ENCODE measurements at places on chromosomes 12 and 14.
A peak's percentile ranks its signal among the peaks of the same experiment; 100 is the strongest.

DNA sequence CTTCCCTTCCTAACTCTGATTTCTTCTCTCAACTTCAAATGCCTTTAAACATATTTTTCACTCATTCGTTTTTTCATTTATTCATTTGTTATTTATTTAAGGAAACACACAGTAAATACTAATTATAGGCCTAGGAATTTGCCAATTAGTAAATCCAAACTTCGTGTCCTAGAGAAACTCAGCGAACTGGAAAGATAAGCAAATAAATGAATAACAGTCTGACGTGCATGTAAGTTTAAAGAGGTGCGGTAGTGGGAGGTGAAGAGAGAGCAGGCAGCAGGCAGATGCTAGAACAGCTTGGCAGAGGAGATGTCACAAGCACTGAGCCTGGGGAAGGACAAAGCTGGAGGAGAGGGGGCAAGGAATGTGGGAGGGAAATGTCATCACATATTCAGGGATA is 228.2 kb downstream of the DPY19L2 start:
- no peak for DNase-seq

DNA sequence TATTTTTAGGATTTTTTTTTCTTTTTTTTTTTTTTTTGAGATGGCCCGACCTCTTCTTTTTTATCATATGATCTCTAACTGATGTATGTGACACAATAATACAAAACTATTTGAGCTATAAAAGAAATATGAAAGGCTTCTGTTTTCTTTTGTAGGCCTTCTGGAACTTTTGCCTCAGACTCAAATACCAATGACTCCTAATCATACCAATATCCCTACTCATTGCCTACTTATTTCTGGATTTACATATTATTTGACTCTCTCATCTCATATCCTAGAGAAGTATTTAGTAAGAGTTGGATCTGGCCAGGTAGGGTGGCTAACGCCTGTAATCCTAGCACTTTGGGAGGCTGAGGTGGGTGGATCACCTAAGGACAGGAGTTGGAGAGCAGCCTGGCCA is 12.7 kb upstream of the WDR89 start:
- peak; percentile 51 for DNase-seq

DNA sequence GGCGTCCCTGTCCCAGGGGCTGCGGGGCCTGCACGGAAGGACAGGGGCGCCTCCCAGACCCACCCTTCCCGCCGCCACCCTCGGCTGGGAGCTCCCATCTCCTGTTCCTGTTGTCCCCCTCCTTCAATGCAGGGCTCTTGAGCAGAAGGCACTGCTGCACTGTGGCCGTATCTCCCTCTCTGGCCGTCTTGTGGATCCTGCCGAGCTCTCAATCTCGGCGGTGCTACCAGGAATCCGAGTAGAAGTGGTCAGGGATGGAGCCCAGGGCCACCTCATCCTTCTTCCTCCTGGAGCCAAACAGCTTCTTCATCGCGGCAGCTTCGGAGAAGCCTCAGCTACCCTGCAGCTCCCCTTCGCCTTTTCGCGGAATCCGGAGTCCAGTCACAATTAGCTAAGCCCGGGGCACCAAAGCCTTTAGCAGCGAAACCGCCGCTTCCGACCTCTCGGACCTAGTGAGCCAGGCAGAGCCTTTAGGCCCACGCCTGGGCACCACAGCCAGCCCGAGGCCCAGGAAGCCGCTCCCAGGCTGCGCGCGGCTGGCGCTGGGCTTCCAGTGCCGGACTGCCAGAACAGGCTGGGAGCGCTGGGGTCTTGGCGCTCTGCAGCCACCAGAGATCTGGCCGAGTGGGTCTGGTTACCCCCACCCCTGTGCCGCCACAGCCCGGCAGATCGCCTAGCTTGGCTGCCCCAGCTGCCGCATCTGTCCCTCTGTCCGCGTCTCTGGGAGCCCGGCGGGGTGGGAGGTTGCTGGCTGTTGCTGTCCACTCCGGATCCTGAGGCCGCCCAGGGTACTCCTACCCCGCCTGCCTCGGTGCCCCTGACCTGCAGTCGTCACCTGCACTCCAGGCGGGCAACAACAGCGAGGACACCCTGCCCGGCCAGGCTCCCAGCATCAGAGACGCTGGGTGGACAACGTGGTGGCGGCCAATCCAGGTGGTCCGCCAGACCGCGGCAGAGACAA is 69.1 kb downstream of the ASCL4 start:
- DNase-seq: no peak

- DNase-seq: no peak
These were observed 26.2 kb downstream of the SNRPF start for GRCh38 chr12:95884998-95885397.

- no peak for DNase-seq
These were observed 180.6 kb downstream of the SLC15A4 start for GRCh38 chr12:128643155-128643554.

GRCh38 chr14:67524634-67524963 is 8.5 kb upstream of the PLEKHH1 start:
- DNase-seq: peak; percentile 24

- no peak for DNase-seq
These were observed 12.4 kb downstream of the CABP1 start for GRCh38 chr12:120652656-120653435.

DNA sequence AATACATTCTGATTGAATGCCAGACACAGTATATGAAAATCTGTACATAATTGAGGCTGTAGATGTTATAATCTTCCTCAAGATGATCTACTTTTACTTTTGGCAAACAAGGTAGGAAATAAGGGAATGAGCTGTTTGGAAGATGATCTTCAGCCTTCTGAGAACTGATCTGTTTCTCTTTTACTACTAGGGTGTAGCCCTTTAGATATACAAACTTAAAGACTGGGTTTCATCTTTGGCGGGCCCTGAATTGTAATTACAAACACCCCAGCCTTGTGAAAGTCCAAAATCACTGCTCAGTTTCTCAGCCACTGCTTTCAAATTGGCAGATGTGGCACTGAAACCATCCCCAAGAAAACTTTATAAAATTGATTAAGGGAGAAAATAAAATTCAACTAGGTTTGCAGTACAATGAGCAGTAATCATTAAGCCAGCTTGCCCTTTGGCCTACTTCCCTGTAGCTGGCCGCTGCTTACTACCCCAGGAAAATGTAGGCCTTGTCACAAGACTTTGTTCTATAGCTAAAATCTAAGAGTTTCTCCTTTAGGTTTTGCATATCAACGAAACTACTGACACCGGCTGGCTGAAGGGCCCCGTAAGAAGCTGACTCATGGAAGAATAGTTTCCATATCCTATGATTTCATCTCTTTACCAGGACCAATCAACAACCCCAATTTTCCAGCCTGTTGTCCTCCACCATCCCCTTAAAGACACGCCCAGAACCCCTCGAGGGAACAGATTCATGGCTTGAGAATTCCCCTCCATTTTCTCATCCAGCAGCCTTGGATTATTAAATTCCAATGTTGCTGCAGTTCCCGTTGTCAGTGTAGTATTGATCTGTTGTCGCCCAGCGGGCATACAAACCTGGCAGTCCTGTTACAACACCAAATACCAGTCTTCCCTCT is 210.8 kb downstream of the PCNX1 start:
- DNase-seq: peak; percentile 94

GRCh38 chr14:69152902-69153151 is at the start of gene DCAF5:
DCAF5 (minus strand) TSS chr14:69153119; CDS start chr14:69152978, 141 bp downstream.
- DNase-seq: no peak

DNA sequence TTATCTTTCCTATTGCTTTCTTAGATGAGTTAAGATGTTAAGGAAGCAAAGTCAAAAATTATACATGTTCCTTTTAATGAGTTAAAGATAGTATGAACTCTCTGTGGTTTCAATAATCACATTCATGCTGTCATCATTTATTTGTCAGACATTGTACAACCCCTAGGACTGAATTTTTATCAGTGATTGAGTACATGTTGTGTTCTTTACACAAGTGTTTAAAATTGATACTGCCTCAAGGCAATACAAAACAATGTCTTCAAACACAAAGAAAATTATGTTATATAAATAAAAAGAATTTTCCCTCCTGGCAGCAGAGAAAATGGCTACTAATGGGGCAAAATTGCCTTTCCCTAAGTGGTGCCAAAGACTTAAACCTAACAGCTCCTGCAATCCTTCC is 34.6 kb upstream of the KCNJ8 start:
- DNase-seq: no peak

GRCh38 chr14:85613496-85613895 is 83.6 kb downstream of the FLRT2 start:
- no peak for DNase-seq

GRCh38 chr14:29716150-29716549 is 211.5 kb downstream of the PRKD1 start:
- DNase-seq: peak; percentile 28

DNA sequence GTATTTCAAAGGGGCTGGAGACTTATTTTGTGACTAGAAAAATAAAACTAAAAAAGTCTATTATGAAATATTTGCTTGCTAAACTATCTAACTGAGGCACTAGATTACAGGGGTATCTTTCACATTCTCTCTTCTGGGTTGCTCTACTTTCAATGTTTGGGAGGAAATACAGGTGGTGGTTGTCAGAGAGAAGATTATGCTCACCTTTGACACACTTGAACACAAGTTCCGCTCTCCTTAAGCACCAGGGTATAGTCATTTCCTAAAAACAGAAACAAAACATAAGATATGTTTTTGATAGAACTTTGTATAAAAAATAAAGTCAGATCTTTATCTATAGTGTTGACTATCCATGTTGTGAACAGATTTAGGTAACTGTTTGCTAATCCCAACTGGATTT is 45.4 kb upstream of the FGF6 start:
- no peak for DNase-seq

- no peak for DNase-seq
These were observed 201.4 kb upstream of the EEA1 start for GRCh38 chr12:93130366-93131054.

- DNase-seq: no peak
These were observed 7.8 kb downstream of the ACOT4 start for GRCh38 chr14:73599499-73599898.

DNA sequence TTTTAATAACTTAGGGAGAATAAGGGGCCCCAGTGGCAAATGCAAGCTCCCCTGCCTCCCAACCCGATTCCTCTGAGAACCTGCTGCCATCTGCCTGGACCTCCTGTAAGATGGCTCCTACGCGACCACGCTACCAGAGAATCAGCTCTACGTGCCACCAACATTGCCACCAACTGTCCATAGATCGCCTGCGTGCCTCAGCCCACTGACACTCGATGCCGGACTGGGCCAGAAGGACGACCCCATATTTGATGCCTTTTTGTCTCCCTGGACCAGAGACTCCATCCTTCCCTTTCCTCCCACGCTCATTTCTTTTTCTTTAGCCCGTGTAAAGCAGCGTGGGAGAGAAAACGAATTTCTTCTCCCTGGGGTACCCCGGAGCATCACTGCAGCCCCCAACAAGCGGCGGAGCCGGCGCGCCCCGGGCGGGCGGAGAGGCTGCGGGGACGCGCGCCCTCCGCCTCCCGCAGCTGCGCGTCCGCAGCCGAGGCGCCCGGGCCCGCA is 565 bp upstream of the KLHL42 start:
- DNase-seq: peak; percentile 27

DNA sequence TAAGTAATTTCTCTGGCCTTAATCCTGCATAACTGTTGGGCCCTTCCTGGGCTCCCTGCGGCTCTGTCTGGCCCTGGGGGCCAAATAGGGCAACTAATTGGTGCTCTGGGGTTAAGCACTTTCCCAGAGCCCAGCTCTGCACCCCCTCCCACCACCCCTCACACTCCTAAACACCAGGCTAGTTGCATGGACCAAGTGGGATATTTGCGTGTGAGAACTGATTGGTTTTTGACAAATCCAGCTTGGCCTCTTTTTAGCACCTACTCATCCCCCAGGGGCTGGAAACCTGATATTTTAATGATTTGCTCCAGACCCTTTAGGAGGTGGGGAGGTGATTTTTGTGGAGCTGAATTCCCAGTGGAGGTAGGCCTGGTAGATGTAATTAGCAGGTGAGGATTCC is 91.9 kb downstream of the DICER1 start:
- DNase-seq: no peak

DNA sequence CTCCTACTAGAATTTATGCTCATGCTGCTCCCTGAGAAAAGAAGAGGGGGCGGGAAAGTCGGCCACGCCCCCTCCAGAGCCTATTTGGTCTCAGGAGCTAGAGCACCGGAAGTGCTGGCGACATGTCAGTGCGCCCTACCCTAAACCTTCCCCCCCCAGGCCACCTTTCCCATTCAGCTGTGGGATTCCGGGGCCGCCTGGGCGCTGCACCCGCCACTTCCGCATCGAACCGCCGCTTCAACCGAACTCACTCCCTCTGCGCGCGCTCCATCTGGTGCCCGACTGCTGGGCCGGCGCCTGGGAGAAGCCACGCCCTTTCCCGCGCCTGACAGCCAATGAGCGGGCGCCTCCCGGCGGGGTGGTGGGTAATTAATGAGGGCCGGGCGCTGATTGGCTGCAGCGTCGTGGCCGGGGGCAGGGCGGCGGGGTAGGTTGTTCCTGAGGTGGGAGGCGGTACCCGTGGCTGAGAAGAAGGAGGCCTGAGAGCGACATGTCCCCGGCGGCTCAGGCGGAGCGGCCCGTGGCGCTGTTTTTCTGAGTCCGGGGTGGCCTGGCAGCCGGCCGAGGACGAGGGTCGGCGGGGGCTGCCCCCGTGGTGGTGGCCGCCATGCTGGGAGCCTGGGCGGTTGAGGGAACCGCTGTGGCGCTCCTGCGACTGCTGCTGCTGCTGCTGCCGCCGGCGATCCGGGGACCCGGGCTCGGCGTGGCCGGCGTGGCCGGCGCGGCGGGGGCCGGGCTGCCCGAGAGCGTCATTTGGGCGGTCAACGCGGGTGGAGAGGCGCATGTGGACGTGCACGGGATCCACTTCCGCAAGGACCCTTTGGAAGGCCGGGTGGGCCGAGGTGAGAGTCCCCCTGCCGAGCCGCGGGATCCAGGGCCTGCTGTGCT is at the start of gene MLEC:
TSS of gene MLEC (plus strand) at position 460 of the 888 bp plus-strand sequence. CDS start at position 608, 148 bp downstream.
- peak; percentile 99 for DNase-seq

DNA sequence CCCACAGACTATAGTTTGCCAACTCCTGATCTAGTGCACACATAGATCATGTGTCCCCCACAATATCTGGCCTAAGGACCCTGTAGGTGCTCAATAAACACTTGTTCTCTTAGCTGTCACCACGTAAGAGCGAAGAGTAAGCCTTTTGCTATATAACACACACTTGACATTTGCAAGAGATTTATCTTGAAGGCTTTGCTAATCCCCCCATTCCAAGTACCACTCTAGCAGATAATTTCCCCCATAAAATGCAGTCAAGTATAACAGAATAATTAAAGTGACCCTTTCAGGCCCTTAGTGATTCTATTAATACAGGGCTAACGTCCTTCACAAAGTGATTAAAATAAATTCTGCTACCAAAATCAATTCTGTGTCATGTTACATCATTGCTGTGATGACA is 87.5 kb downstream of the PLXNC1 start:
- no peak for DNase-seq

- no peak for DNase-seq
These were observed 122.4 kb downstream of the SLC25A47 start for GRCh38 chr14:100445436-100446088.

Measured in fibroblast of skin of right quadriceps (primary cell).